ENCODE measurements at places on chromosomes 13 and 19.

DNA sequence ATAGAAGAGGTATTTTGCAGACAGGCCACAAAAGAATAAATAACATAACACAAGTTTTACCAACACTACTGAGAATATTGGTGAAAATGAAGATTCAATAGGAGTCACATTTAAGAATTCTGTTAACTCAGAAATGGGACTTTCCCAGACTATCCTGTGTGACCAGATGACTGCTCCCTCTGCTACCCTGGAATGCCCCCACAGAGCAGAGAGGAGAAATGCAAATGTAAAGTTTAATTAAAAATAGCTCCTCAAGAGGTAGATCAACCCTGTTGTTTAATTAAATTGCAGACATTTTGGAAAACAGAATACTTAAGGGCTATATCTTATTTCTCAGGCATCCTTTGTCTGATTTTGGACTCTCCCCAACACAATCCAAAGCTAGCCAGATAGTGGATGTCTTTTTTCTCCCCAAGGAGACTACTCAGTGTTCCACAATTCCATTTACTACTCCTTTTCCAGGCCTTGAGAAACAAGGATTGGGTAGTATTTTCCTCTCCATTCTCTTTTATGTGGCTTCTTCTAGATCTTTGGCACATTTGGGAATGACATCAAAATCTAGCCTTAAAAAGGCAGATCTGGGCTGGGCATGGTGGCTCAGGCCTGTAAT, 104.7 kb upstream of the TSC22D1 start:
- no peak for DNase-seq

GRCh38 chr19:52959613-52960295, 2.9 kb downstream of the ZNF816 start:
- DNase-seq, result no peak

- DNase-seq, result no peak
Observed at GRCh38 chr13:19664481-19665230, 31.2 kb downstream of the MPHOSPH8 start.

- DNase-seq, result no peak
Observed at GRCh38 chr13:50690006-50690405, 153.5 kb downstream of the DLEU7 start.

GRCh38 chr13:67308004-67308772, 78.1 kb upstream of the PCDH9 start:
- no peak for DNase-seq

GRCh38 chr13:75506018-75506417, 24.0 kb upstream of the TBC1D4 start:
- DNase-seq, result no peak

GRCh38 chr19:1225440-1226226, 12.2 kb downstream of the CBARP start:
- DNase-seq, result no peak

GRCh38 chr13:113976711-113977684, 3.1 kb upstream of the C13orf46 start:
- DNase-seq, result peak; percentile 35

GRCh38 chr19:8988204-8988603, 22.0 kb downstream of the MUC16 start:
- peak; percentile 47 for DNase-seq

- no peak for DNase-seq
Observed at GRCh38 chr13:113655346-113656002, 2.5 kb downstream of the ATP4B start.

DNA sequence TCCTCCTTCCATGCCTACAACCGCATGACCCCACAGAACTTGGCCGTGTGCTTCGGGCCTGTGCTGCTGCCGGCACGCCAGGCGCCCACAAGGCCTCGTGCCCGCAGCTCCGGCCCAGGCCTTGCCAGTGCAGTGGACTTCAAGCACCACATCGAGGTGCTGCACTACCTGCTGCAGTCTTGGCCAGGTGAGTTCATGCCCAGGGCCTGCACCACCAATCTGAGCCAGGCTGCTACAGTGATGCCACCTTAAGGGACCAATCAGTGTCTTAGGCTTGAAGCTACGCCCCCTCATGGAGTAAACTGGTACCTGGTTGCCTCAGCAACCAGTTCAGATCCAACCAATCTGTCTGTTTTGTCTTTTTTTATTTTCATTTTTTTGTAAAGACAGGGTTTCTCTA, 5.2 kb downstream of the SYDE1 start:
- peak; percentile 87 for DNase-seq

Measured in T47D (cell line).